Skin of body (tissue), 3 donors: ENCODE measurements at places on chromosomes 3 and 15. TPM values are rescaled to one million over a fixed set of nuclear protein-coding genes. Genes with fewer than 3 reads are reported as not detected.

Gene MST1R
- total RNA-seq = 6.3 TPM

Gene C3orf62
- 2.7 TPM for total RNA-seq

Gene NAALADL2
- total RNA-seq = 30.5 TPM

Gene CD276
- 46.9 TPM for total RNA-seq

Gene SCAMP5
- 3.2 TPM for total RNA-seq

Gene CKMT1B
- 3.9 TPM for total RNA-seq

Gene EEF1AKMT4
- total RNA-seq = 1.7 TPM

Gene PRR20G
- total RNA-seq = not detected

Gene GASK1A
- total RNA-seq = 16.5 TPM

Gene SYNM
- 22.0 TPM for total RNA-seq

Gene RTP1
- not detected for total RNA-seq

Gene CHRM5
- not detected for total RNA-seq

Gene ITIH1
- total RNA-seq = 1.3 TPM

Gene SKOR1
- 0.10 TPM for total RNA-seq

Gene PTX3
- 24.6 TPM for total RNA-seq

Gene LRTM1
- 7.4 TPM for total RNA-seq

Gene DNAH1
- 5.4 TPM for total RNA-seq

Gene LIPH
- total RNA-seq = 6.6 TPM

Gene ROBO2
- total RNA-seq = 42.3 TPM

Gene DPPA2
- not detected for total RNA-seq

Gene DUOXA2
- total RNA-seq = not detected

Gene EPHB3
- total RNA-seq = 44.4 TPM

Gene PPARG
- total RNA-seq = 72.8 TPM

Gene SEMA6D
- total RNA-seq = 13.9 TPM

Gene FEZF2
- total RNA-seq = not detected

Gene SLC12A1
- not detected for total RNA-seq

Gene ASB14
- total RNA-seq = 0.10 TPM

Gene UQCC5
- total RNA-seq = 1.4 TPM

Gene TIMP4
- 13.3 TPM for total RNA-seq

Gene TMCO5A
- total RNA-seq = not detected

Gene EPHB1
- total RNA-seq = 5.0 TPM

Gene DZIP1L
- 23.9 TPM for total RNA-seq

Gene GP5
- total RNA-seq = 0.39 TPM

Gene CPNE9
- total RNA-seq = 0.39 TPM

Gene UNC13C
- 2.1 TPM for total RNA-seq

Gene HESX1
- total RNA-seq = 0.89 TPM

Gene VEPH1
- 6.4 TPM for total RNA-seq

Gene MKRN2OS
- total RNA-seq = not detected

Gene GCSAM
- 1.2 TPM for total RNA-seq

Gene HOMER2
- total RNA-seq = 16.8 TPM

Gene PAK2
- total RNA-seq = 35.9 TPM

Gene CAMK2N2
- total RNA-seq = not detected
